ENCODE measurements at places on chromosomes 16 and 17.

DNA sequence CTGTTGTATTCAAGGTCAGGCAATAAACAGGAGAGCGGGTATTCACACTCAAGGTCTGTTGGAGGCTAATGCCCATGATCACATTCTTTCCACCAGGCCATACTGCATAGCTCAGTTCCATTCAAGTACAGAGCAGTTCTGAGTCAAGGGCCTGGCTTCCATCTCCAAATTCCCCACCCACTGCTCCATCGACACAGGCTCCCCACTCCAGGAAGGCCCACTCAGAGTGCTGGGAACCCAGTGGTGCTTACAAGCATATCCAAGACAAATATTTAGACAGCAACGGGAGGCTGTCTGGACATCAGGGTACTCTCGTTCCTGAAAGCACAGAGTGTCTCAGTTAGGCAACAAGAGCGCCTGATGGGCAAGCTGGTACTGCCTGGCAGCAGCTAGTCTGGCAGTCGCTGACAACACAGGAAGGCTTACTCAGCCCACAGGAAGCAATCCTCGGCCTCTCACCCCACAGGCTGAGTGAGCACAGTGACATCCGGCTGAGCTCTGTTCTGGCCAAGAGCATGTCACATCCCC, 40.9 kb downstream of the RFFL start:
- no peak overlapping the region for H3K27ac ChIP-seq
- DNase-seq: no peak
- H3K36me3 ChIP-seq: no peaks in the 10 kb centered on the region
- no peaks in the 10 kb centered on the region for H3K4me1 ChIP-seq
- no peaks in the 10 kb centered on the region for H3K27me3 ChIP-seq
- H3K4me3 ChIP-seq: no peak overlapping the region

DNA sequence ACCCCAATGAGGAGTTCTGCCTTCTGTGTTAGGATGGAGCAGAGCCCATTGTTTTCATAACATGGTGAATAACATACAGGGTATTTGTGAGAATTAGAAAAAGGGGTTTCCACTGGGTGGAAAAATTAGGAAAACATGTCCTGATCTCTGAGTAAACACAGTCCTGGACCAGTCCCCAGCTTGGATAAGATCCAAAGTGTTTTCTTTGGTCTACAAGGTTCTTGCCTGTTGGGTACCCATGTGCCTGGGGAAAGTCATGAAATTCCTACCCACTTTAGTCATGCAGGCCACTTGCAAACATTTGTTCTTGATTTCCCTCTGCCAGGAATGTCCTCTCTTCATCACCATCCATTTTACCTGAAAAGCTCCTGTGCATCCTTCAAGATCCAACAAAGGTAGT, 164.8 kb upstream of the DYNLRB2 start:
- no peak for DNase-seq
- H3K27me3 ChIP-seq: no peaks in the 10 kb centered on the region
- H3K27ac ChIP-seq: no peak overlapping the region
- peaks cover 7% of the 10 kb centered on the region for H3K36me3 ChIP-seq
- no peak overlapping the region for H3K4me3 ChIP-seq

DNA sequence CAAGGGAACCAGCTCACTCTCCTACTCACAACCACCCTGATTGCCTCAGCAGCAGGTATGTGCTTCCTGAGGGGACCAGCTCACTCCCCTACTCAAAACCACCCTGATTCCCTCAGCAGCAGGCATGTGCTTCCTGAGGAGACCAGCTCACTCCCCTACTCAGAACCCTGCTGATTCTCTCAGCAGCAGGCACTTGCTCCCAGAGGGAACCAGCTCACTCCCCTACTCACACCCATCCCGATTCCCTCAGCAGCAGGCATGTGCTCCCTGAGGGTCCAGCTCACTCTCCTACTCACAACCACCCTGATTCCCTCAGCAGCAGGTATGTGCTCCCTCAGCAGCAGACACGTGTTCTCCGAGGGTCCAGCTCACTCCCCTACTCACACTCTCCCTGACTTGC, 26.1 kb upstream of the COG7 start:
- no peak overlapping the region for H3K27ac ChIP-seq
- no peaks in the 10 kb centered on the region for H3K27me3 ChIP-seq
- H3K36me3 ChIP-seq: peaks cover 55% of the 10 kb centered on the region
- no peak overlapping the region for H3K4me3 ChIP-seq

- H3K4me1 ChIP-seq: no peaks in the 10 kb centered on the region
- H3K36me3 ChIP-seq: no peaks in the 10 kb centered on the region
- no peaks in the 10 kb centered on the region for H3K27me3 ChIP-seq
- H3K27ac ChIP-seq: no peak overlapping the region
- H3K4me3 ChIP-seq: no peak overlapping the region
Observed at GRCh38 chr17:8022360-8023003, 16.4 kb upstream of the ALOX15B start.

GRCh38 chr17:72118335-72119076, 2.3 kb upstream of the SOX9 start:
- no peaks in the 10 kb centered on the region for H3K4me1 ChIP-seq
- H3K27ac ChIP-seq: no peak overlapping the region
- peaks cover 49% of the 10 kb centered on the region for H3K27me3 ChIP-seq
- H3K4me3 ChIP-seq: peak overlapping the region; percentile 60

- no peak for DNase-seq
- peaks cover 11% of the 10 kb centered on the region for H3K27me3 ChIP-seq
- H3K4me3 ChIP-seq: no peak overlapping the region
- H3K36me3 ChIP-seq: no peaks in the 10 kb centered on the region
- no peak overlapping the region for H3K27ac ChIP-seq
Observed at GRCh38 chr16:23832882-23833281, 2.9 kb upstream of the PRKCB start.

GRCh38 chr17:80444644-80444979, 29.6 kb downstream of the ENDOV start:
- H3K4me1 ChIP-seq: no peaks in the 10 kb centered on the region
- no peaks in the 10 kb centered on the region for H3K27me3 ChIP-seq
- no peak for DNase-seq
- H3K4me3 ChIP-seq: no peak overlapping the region
- no peak overlapping the region for H3K27ac ChIP-seq

- no peaks in the 10 kb centered on the region for H3K27me3 ChIP-seq
- H3K4me1 ChIP-seq: no peaks in the 10 kb centered on the region
- DNase-seq: no peak
- H3K4me3 ChIP-seq: no peak overlapping the region
- no peaks in the 10 kb centered on the region for H3K36me3 ChIP-seq
Observed at GRCh38 chr16:11602321-11602720, 15.6 kb upstream of the LITAF start.

DNA sequence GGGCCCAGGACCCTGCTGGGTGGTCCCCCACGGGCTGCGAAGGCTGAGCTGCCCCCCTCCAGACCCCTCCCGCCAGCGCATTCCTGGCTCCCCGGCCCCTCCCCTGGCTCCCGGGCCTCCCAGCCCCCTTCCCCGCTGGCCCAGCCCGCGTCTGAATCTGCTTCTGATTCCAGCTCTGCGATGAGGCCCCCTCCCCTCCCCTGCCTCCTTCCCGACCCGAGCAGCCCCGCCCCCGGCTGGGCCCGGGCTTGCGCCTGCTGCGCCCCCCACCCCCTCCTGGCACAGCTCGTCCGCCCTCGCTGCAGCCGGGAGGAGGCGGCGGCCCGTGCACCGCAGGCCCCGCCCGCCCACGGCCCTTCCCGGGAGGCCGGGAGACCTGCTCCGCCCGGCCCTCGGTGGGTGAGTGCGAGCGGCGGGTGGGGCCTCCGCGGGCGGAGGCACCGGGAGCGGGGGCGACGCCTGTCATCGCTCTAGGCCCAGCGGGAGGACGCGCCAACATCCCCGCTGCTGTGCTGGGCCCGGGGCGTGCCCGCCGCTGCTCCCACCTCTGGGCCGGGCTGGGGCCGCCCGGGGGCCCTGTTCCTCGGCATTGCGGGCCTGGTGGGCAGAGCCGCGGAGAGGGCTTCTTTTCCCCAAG, at the start of gene NTN3:
Gene NTN3, plus strand, starts transcription at position 282 of the 637 bp plus-strand sequence. CDS start 405 bp downstream, outside the sequence.
- no peaks in the 10 kb centered on the region for H3K4me1 ChIP-seq
- no peaks in the 10 kb centered on the region for H3K36me3 ChIP-seq
- peak; percentile 67 for DNase-seq
- peaks cover 18% of the 10 kb centered on the region for H3K27me3 ChIP-seq

GRCh38 chr16:79988089-79988488, 387.6 kb upstream of the MAF start:
- DNase-seq: no peak
- no peak overlapping the region for H3K27ac ChIP-seq
- peaks cover 7% of the 10 kb centered on the region for H3K4me1 ChIP-seq
- peaks cover 2% of the 10 kb centered on the region for H3K27me3 ChIP-seq
- H3K4me3 ChIP-seq: no peak overlapping the region

- no peak overlapping the region for H3K27ac ChIP-seq
- DNase-seq: no peak
- H3K4me1 ChIP-seq: no peaks in the 10 kb centered on the region
- H3K27me3 ChIP-seq: no peaks in the 10 kb centered on the region
- H3K4me3 ChIP-seq: no peak overlapping the region
- no peaks in the 10 kb centered on the region for H3K36me3 ChIP-seq
Observed at GRCh38 chr16:64782484-64782883, 339.4 kb downstream of the CDH11 start.

DNA sequence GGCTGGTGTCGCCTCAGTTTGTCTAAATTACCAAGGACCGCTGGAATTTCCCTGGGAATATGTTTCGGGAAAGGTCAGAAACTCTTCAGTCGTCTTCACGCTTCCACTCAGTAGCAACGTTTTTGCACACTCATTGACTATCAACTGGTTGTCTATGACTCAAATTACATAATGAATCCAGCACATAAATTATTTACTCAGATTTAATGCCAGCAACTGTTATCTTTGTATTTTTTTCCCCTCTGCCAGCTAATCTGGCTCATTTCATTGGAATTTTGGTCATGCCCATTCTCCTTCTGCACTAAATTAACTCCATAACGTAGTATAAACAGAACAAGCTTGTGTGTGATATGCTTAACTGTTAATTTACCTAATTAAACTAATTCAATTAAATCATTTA, 372.7 kb upstream of the ZFHX3 start:
- no peak for DNase-seq
- H3K4me3 ChIP-seq: no peak overlapping the region
- no peak overlapping the region for H3K27ac ChIP-seq
- no peaks in the 10 kb centered on the region for H3K27me3 ChIP-seq
- H3K36me3 ChIP-seq: no peaks in the 10 kb centered on the region
- no peaks in the 10 kb centered on the region for H3K4me1 ChIP-seq

DNA sequence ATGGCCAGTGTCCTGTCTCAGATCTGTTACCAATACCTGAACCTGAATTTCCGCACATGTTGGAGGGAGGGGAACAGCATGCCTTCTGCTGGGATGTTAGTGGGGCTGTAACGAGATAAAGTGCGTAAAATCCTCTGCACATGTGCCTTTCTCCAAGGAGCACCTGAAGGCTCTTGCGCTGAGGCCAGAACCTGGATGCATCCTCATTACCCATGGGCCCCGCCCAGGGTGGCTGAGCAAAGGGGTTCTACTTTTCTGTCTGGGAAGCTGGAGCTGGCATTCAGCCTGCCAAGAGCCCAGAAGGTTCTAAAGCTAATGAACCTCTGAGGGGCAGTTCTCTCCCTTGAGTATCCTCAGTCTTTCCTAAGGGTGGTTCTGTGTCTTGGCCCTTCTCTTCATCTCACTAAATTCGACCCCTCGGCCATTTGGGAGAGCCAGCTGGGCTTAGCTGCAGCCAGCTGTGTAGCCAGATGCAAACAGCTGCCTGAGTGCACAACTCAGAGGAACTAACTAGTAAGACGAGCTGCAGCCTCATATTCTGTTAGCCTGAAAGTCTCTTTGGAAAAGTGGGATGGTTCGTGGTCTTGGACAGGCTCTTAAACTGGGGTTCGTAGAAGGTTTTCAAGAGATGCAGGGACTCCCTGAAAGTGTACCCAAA, 2.5 kb downstream of the ITGA3 start:
- H3K4me1 ChIP-seq: peaks cover 4% of the 10 kb centered on the region
- H3K27ac ChIP-seq: no peak overlapping the region
- H3K4me3 ChIP-seq: no peak overlapping the region

DNA sequence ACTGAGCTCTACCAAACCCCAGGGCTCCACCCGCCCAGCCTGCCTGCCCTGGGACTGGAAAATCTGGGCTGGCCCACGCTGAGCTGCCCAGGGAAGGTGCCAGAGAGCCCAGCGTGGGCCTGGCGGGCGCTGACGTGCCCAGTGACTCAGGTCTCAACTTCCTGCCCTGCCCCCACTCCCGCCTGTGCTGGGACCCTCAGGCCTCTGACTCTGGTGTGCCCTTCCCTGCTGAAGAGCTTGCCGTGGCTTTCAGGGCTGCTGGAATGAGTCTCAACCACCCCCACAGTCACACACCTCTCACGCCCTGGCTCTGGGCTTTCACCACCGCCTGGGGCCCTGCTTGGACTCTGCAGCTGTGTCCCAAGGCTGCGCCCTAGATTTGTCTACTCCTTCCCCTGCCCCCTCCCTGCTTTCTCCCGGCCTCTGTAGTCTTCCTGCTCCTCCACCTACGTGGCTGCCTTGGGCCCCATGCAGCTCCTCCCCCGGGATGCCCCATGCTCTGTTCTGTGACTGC, 10.4 kb downstream of the LLGL1 start:
- DNase-seq: no peak
- H3K36me3 ChIP-seq: peaks cover 65% of the 10 kb centered on the region
- no peaks in the 10 kb centered on the region for H3K27me3 ChIP-seq
- H3K27ac ChIP-seq: no peak overlapping the region
- no peak overlapping the region for H3K4me3 ChIP-seq
- no peaks in the 10 kb centered on the region for H3K4me1 ChIP-seq

- no peak overlapping the region for H3K27ac ChIP-seq
- no peak overlapping the region for H3K4me3 ChIP-seq
- H3K4me1 ChIP-seq: peaks cover 2% of the 10 kb centered on the region
- no peaks in the 10 kb centered on the region for H3K27me3 ChIP-seq
- DNase-seq: no peak
Observed at GRCh38 chr17:77480509-77481215, 339.9 kb downstream of the SEC14L1 start.

DNA sequence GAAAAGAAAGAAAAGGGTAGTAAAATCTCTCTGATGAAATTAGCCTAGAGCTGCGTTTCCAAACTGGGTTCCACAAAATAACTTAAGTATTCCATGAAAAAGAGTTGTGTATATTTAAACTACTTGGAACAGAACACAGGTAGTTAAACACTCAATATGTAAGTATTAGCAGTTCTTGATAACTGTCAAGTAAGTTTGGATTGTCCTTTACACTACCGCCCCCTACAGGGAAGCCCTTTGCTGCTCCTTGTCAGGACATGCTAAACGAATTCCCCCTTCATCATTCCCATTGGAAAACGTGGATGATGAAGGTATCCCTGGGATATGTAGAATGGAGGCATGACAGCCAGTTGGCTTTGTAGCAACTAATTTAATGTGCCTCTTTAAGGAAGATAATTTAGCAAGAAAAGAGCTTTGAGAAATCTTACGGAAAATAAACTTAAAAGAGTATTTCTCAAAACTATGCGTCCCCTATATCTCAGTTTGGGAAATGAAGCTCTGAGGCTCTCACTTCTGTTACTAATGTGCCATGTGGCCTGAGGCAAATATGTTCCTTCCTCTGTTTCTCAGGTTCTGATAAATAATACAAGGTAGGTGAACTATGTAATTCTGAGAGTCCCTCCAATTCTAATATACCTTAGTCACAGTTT, 18.8 kb downstream of the NCBP3 start:
- no peak overlapping the region for H3K27ac ChIP-seq
- no peak overlapping the region for H3K4me3 ChIP-seq
- DNase-seq: peak; percentile 75
- H3K4me1 ChIP-seq: no peaks in the 10 kb centered on the region
- no peaks in the 10 kb centered on the region for H3K27me3 ChIP-seq
- H3K36me3 ChIP-seq: peaks cover 66% of the 10 kb centered on the region

GRCh38 chr17:31318851-31319661, 2.4 kb downstream of the EVI2A start:
- no peaks in the 10 kb centered on the region for H3K36me3 ChIP-seq
- no peaks in the 10 kb centered on the region for H3K4me1 ChIP-seq
- no peak overlapping the region for H3K4me3 ChIP-seq
- DNase-seq: no peak

Data from H9 (cell line).